Thoracic aorta (tissue), 2 donors: ENCODE measurements at places on chromosomes 7 and 10. TPM values are rescaled to one million over a fixed set of nuclear protein-coding genes. Genes with fewer than 3 reads are reported as not detected.

Gene NEUROG3
- 2.8 TPM for total RNA-seq

DNA sequence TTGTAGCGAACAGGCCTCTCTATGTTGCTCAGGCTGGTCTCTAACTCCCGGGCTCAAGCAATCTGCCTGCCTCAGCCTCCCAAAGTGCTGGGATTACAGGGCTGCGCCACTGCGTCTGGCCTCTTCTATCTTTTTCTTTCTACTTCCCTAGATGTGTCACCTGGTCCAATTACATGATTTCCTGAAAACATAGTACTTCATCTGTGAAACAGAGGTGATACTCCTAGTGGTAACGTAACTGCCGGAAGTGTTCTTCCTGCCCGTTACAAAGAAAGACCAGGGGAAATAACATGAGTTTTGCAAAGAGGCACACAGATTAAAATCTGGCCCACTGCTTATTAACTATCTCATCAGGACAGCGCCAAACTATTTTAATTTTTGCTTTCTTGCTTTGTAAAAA lies 18.4 kb upstream of the HGF start:
- DNase-seq, result no peak

DNA sequence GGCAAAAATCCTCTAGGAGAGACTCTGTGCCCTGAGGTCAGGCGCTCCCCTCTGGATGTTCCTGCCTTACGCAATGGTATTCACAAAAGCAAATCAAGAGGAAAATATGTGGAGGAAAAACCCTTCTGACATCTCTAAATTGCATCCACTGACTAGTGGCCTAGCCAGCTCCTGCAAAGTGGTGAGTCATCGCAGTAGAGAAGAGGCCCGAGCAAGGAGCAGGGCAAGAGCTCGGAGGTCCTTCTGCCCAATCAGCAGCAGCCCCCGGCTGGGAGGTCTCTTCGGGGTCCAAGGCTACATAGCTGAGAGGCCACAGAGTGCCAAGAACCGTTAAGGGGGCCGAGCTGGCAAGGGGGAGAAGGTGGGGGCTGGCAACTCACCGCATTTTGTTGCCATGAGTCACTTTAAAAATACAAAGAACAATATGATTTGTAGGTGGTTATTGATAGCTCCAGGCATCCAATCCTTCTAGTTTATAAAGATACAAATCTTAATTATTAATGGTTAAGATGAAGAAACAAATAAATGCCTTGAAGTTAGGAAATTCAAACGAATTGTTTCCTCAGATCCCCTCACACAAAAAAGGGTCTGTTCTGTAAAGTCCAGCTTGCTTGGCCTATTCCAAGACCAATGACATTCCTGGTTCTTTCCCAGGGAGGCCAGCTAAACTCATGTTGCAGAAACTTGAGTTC lies 161.6 kb downstream of the PKD1L1 start:
- DNase-seq, result peak; percentile 52

DNA sequence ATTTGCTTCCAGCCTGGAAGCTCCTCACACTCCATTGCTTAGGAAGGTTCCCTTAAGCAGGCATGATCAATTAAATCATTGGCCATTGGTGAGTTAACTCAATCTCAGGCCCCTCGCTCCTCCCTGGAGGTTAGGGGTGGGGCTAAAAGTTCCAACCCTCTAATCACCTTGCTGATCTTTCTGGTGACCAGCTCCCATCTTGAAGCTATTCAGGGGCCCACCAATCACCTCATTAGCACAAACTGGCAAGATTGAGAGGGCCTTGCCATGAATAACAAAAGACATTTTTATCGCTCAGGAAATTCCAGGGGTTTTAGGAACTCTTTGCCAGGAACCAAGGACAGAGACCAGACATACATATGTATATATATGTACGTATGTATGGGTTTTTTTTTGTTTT lies 58.4 kb downstream of the AGK start:
- no peak for DNase-seq

DNA sequence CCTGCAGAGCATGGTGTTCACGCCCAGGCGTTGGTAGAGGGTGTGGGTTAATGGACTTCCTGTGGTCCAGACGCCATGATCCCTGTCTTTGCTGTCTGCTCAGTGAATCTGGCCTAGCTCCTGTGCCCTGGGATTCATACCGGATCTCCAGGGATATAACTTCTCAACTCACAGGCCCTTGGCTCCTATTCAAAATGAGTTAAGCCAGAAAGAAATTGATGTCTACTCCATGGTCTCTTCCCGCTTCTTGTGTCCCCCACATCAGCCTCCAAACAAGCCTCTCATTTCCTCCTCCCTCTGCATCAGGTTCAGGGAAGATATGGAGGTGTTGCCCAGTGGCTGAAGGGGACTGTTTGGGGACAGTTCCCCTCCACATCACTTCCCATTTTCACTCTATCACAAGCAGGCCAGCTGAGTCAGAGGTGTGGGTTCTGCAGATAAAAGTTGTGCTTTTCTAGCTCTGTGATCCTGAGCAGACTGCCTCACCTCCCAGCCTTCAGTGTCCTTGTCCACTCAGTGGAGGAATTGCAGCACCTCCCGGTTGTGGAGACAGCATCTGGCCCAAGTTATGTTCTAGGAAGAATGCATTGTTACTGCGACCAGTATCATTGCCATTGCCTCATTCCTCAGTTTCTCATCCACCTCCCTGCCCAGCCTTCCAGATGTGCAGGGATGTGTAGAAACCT lies 22.5 kb downstream of the AKR1E2 start:
- DNase-seq, result no peak

Gene HOXA3
- total RNA-seq, result 6.5 TPM

Gene TAS2R60
- not detected for total RNA-seq

DNA sequence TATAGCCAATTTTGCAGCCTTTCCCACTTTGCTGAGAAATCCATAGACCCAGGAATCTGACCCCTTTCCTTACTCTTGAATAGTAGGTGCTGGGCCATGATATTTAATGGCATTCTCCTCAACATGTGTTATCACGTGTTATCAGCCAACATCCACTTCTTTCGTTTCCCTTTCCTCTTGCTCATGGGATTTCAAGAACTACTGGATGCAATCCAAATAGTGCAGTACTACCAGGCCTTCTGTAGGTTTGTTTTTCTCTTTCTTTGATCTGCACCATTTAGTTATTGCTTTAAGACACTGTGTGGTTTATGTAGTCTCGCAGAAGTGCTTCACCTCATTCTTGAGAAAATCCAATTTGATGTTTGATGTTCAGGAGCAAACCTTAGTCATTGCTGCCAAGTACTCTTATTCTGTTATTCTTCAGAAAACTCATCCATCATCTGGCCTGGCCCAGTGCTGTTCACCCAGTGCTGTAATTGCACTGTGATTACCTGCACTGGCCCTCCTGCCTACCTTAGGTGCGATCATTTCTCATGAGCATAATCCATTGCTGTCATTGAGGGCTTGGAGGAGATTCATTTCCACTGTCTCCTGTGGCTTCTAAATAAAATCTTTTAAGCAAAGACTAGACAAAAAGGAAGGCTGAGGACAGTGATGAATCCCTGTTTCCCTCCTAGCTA lies 315.3 kb downstream of the BMPER start:
- no peak for DNase-seq

DNA sequence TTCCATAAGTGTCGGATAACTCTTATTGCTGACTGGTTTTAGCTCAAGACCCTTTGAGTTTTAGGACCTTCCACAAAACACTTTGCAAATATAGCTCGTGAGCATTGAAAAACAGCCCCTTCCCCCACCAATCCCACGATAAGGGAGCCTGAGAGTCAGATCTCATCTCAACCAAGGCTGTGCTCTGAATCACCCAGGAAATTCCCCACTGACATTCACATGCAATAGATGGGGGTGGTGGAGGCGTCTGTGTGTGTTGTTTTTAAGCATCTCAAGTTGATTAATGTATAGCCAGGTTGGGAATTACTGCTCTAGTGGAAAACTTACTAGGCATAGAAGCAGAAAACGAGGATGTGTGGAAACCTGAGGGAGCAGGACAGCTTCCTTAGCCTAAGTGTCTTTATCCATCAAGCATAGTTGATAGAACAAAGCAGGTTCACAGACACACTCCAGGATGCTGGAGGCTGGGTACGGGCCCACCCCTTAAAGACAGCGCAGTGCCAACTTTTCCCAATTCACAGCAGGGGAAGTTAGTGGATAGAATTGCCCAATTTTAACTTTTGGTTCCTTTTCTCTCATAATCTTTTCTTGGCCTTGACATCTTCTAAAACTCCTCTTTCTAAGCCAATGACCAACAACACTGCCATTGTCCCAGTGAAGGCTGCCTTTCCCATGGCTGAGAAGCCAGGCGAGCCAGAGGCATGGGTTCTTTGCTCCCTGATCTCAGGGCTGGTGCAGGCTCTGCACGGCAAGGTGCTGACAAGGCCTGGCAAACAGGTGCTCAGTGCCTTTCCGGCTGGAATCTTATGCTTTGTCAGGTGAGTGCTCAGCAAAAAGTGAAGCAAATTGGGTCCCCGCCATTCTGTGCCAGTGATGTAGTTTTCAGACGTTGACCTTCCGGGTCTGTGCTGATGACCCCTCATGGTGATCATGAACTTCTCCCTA lies 98.5 kb upstream of the INSIG1 start:
- no peak for DNase-seq

DNA sequence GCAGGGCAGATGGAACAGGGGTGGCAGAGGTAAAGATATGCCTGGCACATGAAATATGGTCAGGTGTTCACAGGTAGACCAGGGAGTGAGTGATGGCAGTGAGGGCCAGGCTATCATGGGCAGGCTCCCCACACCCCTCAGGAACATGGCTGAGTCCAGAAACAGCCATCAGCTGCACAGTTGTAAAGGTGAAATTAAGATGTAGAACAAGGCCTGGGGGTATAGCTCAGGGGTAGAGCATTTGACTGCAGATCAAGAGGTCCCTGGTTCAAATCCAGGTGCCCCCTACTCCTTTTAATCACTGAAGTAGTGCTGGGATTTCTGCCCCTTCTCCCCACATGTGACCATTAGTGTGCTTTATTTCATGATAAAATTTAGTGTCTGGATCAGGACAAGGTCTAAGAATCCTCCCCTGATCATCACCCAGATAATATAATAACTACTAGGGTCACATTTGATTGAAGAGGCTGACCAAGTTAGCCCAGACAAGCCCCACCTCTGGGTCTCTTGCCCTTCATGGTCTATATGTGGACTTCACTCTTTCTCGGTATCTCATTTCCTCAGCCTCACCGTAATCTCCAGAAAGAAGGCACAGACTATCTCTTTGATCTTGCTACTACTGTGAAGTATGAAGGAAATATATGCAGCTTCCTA lies 69.0 kb downstream of the ZNF783 start:
- DNase-seq, result no peak

- DNase-seq, result no peak
These were observed 698.3 kb downstream of the PARD3 start for GRCh38 chr10:34116681-34117271.

- no peak for DNase-seq
These were observed 310.8 kb downstream of the TCERG1L start for GRCh38 chr10:131000743-131001142.
